ENCODE measurements at places on chromosomes 16 and 17. TPM values are rescaled to one million over a fixed set of nuclear protein-coding genes. Genes with fewer than 3 reads are reported as not detected.

The KIF18B gene
- 11.6 TPM for polyA plus RNA-seq

GRCh38 chr17:27294689-27295630 lies 1.0 kb downstream of the WSB1 start:
- peak; percentile 83 for DNase-seq

DNA sequence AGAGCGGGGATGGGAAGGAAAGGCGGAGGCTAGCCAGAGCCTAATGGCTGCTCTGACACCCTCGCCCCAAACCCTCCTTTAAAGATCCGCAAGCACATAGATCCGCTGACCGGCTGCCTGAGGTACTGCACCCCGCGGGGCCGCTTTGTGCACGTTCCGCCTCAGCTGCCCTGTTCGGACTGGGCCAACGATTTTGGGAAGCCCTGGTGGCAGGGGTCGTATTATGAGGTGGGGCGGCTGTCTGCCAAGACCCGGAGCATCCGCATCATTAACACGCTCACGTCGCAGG lies 663 bp downstream of the CYB5D1 start:
- DNase-seq, result no peak

GRCh38 chr17:41345992-41346391 lies 4.6 kb downstream of the KRT33A start:
- DNase-seq, result no peak

GRCh38 chr16:19437280-19437679 lies 19.6 kb downstream of the TMC5 start:
- no peak for DNase-seq

The CDH16 gene
- polyA plus RNA-seq, result 312 TPM

The TTC19 gene
- polyA plus RNA-seq, result 73.5 TPM

The AANAT gene
- polyA plus RNA-seq, result 0.37 TPM

The CA10 gene
- 8.4 TPM for polyA plus RNA-seq

The NCOR1 gene
- polyA plus RNA-seq, result 115 TPM

The KRT36 gene
- polyA plus RNA-seq, result not detected

The COG4 gene
- polyA plus RNA-seq, result 75.4 TPM

- DNase-seq, result peak; percentile 83
Observed at GRCh38 chr17:75785016-75785890, 647 bp downstream of the UNK start.

DNA sequence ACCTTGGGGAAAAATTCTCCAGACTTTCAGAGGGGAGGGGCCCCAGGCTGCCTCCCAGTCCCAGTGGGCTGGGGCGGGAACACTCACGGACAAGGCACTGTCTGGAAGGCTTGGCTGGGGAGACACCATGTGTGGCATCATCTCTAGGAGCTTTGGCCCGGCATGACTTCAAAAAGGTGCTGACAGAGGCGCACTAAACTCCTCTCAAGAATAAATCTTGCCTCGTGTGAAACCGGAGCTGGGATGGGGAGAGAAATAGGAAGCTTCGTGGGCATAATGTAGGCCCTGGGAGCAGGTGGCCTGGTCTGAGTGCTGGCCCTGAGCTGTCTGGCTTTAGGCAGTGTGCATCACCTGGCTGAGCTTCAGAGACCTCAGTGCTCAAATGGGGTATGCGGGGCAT lies 5.7 kb downstream of the WSCD1 start:
- no peak for DNase-seq

GRCh38 chr16:30113031-30113710 lies at the start of gene GDPD3:
Gene GDPD3 (minus strand): TSS chr16:30113537. CDS start chr16:30113478, 59 bp downstream.
- no peak for DNase-seq

DNA sequence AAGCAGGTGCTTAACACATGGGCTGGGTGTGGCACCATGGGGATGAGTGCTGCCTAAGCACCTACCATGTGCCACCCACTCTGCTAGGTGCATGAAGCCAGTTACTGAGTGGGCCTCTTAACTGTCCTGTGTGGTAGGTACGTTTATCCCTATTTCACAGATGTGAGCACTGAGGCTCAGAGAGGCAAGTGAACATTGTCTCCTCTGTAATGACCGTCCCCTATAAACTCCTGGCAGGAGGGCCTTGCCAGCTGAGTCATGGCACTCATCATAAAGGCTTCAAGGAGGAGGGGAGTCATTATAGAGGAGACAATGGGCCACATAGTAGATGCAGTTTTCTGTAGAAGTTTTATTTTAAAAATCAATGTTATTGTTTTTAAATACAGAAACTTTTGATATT lies 79.1 kb downstream of the RAB11FIP4 start:
- DNase-seq, result no peak

GRCh38 chr17:82863941-82864712 lies 24.3 kb upstream of the ZNF750 start:
- DNase-seq, result no peak

DNA sequence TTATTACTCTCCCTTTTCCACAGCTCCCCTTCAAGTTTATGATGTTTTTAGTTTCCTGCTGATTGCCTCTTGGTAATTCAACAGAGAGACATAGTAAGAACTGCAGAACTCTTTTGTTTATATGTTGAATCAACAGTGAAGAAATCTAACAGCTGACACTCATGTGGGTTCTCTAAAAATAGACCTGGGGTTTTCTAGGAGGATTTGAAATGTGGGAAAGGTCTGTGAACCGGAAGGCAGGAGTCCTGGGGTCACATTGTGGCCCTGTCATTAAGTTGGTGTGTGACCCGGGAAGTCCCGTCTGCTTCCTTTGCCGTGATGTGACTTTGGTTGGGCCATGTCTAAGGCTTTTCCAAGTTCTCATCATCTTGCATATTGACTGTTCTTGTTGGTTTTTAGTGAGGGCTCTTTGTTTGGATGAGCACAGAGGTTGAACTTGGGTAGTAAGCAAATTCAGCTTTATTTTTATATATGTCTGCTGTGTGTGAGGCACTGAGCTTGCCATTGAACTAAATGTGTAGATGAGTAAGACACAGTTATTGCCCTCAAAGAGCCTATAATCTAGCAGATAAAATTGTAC lies 48.5 kb upstream of the HS3ST3A1 start:
- no peak for DNase-seq

DNA sequence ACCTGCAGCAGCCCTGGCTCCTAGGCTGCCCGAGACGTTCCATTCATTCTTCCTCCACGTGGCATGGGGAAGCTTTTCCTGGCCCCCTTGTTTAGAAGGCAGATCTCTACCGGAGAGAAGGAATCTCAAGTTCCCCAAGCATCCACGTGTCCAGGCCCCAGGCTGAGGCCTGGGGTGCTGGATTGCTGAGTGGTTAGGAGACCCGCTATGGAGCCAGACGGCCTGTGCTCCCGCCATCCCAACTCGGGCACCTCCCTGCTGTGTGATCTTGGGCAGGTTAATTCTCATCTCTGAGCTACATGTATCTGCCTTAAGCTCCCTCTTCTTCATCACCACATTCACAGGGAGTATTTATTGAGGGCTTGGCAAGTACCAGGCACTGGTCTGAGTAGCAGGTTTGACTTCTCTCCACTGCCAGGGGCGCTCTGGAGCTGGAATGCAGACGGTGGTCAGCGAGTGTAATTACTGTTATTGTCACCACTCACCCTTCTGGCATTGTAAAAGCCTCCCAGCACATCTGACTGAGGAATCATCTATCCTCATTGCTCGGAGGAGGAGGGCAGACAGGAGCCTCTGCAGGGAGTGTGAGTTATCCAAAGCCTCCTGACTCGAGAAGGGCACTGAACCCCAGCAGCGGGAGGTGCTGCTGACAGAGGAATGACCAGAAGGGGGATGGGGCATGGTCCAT lies 1.1 kb upstream of the ADGRG1 start:
- no peak for DNase-seq

DNA sequence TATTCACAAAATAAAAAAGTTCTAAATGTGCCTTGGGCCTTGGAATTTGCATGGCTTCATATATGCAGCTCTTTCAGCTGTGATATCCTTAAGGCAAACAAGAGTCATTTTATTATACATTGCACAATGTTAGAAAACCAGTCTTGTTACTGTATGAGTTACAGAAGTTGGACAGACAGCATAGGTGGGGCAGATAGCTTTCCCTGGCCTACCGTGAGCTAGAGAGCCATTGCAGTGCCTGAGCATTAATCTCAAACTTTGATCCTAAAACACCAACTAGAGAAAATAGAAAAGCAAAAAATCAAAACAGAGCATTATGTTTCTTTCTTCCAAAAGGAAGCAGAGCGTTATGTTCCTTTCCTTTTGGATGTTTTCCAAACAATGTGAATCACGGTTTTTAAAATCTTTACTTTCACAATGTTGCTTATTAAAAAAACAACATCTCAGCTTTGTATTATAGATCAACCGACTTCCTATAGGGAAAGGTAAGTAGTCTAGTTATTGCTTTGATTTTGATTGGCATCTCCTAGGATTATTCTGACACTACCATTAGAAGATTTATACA lies 32.2 kb downstream of the ARHGAP44 start:
- no peak for DNase-seq

DNA sequence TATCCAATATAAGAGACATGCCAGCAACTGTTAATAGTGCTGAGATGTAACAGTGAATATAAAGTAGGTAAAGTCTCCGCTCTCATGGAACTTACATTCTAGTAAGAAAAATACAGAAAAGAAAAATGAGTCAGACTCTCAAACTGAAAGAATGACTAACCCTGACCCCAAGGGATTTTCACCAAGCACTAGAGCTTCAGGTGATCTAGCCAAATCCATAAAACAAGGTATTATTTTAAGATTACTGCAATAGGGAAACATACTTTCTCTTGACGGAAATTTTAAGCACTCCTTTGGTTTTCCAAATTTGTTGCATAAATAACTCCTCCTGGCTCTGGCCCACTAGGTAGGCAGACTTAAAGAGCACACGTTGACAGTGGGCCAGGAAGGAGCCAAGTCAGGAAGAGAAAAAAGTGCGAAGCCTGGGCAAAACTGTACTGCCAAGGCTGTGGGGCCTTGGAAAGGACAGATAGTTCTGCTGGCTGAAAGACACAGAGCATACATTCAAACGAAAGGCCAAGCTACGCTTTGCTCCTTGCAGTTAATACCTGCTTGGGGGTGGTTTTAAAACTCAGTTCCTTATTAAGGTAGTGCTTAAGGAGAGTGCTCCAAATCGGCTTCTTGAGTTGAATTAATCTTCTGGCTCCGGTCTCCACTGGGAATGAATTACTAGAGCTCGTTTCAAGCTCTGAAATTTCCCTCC lies 1.4 kb downstream of the GOT2 start:
- no peak for DNase-seq

DNA sequence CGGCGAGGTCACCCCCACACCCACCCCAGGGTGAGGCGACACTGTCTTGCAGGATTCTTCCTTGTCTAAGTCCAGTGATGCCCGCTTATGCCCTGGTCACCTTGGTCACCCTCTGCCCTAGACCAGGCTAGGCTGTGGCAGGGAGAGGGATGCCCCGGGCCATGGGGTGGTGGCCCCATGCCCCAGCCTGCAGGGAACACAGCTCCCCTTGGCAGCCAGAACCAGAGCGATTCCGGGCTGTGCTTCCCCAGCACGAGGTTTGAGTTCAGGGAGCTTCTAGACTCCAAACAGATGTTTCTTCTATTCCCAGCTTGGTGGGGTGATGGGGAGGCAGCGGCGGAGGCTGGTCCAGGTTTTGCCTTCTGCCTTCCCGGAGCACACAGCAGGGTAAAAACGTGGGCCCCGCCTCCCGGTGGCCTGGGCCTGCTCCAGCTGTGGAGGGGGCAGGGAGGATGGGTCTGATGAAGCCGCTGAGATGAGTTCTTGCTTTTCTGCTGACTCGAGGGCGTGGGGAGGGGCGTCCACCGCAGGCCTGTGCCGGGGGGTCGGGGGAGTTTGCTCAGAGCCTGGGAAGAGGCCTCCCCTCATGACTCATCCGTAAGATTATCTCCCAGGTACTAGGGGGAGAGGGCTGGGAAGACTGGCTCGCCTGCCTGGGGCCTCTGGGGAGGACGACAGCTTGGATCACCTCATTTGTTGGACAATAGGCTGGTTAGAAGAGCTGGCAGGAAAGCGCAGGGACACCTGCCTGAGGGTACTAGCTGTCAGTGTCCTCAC lies 15.4 kb downstream of the SMTNL2 start:
- no peak for DNase-seq

DNA sequence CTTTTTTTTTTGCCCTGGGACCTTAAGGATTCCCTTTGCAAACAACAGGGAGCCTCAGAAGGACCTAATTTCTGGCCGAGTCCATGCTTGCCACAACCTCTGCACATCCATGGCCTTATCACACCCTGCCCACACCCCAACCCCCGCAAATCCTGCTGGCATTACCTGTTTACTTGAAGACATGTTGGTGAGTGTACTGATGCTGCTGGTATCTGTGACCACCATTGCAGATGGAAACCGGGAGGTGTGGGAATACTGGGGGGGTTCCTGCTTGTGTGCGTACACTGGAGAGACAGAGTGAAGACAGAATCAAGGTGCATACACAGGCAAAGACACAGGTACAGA lies 46.0 kb downstream of the HNF1B start:
- no peak for DNase-seq

DNA sequence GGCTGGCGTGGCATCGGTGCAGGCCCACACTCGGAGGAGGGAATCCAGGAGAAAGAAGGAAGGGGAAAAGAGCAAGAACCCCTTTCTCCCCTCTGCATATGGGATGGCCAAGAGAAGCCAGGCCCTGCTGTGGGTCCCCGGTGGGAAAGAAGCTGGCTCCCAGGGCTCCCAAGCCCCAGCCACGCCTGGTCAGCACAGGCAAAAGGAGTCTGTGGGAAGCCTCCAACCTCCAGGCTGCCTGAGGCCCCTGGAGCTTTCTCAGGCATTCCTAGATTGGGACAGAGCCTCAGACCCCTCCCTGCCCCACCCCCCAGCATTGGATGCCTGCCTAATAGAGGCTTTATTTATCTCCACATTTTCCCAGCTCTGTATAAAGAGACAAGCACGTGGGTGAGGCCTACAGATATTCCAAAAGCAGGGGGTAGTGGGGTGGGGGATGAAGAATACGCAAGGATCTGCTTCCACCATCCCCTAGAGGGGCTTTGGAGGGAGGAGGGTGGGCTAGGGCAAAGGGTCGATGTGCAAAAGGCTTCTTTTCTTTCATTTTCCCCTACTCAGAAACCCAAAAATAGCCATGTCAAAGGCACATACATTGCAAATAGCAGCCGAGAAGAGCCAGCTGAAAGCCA lies 56.4 kb downstream of the MPRIP start:
- peak; percentile 48 for DNase-seq

- DNase-seq, result no peak
Observed at GRCh38 chr16:50304467-50305440, 38.4 kb downstream of the ADCY7 start.

- no peak for DNase-seq
Observed at GRCh38 chr16:81752225-81752875, 26.7 kb upstream of the PLCG2 start.

DNA sequence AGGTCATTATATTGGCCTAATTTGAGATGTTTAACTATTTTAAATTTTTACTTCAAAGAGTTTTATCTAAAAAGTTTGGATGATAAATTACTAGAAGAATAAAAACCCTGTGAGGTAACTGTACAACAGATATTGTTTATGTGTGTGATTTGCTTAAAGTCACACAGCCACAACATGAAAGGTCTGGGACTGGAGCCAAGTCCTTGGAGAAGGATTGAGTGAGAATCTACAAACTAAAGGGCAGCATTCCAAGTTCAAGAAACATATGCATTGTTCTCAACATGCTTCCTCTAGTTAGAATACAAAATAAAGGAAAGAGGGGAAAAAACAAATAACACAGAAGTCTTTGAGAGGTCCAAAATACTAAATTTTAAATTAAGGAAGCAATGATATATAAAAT lies 131.5 kb upstream of the MON1B start:
- peak; percentile 37 for DNase-seq

Data from left renal cortex interstitium (tissue), 4 donors.